ENCODE measurements at places on chromosomes 13 and 19.

GRCh38 chr19:43353606-43354304, at the start of gene CD177:
CD177 (plus strand) TSS chr19:43353686; CDS start chr19:43353715, 29 bp downstream.
- no peak for DNase-seq

DNA sequence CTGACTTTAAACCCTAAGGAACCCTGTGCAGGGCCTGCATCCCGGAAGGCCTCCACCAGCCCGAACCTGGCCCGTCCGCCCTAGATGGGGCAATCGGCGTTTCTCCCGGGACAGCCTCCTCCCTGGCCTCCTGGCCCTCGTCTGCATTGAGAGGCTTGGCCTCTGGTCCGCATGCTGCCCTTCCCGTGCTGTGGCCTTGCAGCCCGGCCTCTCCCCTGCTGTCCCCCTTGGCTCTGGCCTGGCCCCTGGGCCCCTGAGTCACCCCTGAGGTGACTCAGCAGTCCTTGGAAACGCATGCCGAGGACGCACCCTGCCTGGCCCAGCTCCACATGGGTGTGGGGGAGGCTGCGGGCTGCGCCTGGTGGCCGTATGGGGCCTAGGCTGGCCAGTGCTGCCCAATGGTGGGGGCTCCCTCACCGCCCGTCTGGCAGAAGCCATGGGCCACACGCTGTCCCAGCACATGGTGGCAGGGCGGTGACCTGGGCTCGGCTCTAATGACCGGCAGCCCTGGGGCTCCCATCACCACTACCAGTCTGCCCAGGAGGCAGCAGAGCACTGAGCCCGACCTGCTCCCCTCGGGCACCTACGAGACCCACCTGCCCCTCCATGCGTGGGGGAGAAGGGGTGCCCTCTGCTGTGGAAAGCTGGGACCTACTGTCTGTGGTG, 25.7 kb downstream of the SH3GL1 start:
- no peak for DNase-seq

DNA sequence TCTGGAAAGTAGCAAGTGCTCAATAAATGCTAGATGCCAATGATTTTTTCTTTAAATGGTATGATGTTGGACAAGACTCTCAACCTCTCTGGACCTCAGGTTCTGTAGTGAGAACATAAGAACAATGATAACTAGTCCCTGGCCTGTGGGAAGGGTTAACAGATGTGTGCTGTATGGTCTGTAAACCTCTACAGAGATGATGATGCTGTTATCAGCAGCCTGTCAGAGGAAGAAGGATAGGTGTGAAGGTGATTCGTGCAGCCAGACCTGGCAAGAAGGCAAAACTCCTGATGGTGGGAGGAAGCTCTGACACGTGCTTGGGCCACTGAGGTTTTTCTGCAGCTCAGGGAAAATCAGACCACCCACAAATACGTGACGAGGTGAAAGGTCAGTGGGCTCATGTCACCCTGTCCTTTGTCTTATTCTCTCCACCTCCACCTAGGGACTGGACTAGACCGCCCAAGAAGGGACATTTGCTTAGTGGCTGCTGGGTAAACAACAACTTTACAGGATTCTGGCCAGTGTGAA, 36.7 kb upstream of the UBL3 start:
- DNase-seq: no peak

DNA sequence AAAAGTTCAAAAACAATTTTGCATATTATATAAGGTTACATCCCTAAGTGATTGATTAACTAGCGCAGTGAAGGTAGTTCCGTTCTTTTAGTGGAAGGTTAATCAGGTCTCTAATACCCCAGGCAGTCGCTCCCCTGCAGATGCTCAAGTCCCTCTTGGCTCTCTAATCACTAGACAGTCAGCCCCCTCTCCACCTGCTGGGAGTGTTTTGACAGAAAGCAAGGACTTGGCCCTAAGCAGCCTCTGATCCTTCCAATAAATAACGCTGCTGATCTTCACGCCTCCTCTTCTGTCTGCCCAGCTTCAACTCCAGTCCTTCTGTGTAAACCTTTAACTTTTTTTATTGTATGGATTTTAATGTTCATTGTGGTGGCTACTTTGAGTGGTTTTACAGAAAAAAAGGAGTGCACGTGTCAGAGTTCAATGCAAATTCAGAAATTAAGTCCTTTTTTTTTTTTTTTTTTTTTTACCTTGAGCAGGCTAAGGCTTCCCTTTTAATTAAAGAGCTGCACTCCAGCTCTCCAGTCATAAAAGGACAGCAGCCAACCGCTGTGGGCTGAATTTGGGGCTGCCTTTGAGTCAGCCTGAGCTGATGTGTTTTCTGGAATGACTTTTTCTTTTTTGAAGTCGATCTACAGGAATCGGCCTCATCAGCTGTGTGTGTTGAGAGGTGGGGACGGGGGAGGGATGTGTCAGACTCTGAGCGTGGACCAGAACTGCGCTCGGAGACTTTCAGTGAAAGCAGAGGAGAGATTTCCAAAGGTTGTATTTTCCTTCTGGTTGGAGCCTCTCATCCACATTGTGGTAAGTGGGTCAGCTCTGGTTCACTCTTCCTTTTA, 33.8 kb upstream of the MYO16 start:
- DNase-seq: peak; percentile 50

- peak; percentile 50 for DNase-seq
These were observed 41.2 kb upstream of the KLF2 start for GRCh38 chr19:16283210-16284061.

- DNase-seq: no peak
These were observed 567 bp downstream of the EFNB2 start for GRCh38 chr13:106534639-106535551.

GRCh38 chr13:58587183-58587582, 955.6 kb downstream of the PCDH17 start:
- no peak for DNase-seq

DNA sequence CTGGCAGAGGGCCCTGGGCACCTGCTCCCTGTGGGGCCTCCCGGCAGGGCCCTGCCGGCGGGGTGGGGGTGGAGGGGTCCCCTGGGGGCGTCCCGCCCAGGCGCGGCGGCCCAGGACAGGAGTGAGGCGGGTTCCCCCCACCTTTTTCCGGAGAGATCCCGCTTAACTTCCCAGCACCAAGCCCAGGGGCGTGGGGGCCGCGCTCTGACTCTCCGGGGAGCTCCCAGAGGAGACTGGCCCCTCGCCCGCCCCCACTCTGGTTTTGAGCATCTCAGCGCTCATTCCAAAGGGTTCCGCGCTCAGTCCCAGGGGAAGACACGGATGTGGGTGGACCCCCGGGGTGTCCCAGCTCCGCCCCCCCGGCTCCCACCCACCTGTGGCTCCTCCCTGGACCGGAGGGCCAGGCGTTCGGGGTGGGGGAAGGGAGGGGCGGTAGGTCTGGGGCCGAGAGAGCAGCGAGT, 476 bp downstream of the C2CD4C start:
- DNase-seq: no peak

DNA sequence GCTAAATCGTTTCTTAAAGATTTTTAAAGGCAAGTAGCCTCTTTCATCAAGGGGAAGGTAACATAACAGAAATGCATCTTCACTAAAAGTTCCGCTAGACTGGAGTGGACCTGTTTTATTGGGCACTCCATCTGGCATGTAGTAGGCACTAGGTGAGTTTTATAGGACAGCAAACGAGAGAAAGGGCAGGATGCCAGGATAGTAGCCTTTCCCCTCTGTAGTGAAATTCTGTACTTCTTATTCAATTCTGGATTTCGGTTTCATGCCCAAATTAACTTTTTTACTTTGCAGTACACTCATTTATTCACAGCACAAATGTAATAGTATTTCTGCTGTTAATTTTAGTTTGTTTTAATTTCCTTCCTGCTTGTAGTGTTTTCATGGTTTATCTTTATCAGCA, 45.2 kb downstream of the GPR180 start:
- DNase-seq: no peak

DNA sequence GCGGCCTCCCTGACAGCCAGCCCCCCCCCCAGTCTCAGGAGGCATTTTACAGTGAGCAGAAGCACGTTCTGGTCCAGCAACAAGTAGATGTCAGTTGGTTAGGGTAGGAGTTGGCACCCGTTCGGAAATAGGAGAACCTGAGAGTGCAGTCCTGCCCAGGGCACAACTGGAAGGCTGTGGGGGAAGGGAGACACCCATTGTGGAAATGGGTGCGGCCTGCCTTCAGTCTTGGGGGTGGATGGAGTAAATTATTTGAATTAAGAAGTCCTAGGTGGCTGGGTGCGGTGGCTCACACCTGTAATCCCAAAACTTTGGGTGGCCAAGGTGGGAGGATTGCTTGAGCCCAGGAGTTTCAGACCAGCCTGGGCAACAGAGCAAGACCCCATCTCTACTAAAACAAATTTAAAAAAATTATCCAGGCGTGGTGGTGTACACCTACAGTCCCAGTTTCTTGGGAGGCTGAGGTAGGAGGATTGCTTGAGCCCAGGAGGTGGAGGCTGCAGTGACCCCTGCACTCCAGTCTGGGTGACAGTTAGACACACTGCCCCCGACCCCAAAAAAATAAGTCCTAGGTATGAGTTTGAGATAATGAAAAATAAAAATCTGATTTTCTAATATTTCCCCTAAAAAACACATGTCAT, 1.2 kb downstream of the CIRBP start:
- DNase-seq: peak; percentile 43

DNA sequence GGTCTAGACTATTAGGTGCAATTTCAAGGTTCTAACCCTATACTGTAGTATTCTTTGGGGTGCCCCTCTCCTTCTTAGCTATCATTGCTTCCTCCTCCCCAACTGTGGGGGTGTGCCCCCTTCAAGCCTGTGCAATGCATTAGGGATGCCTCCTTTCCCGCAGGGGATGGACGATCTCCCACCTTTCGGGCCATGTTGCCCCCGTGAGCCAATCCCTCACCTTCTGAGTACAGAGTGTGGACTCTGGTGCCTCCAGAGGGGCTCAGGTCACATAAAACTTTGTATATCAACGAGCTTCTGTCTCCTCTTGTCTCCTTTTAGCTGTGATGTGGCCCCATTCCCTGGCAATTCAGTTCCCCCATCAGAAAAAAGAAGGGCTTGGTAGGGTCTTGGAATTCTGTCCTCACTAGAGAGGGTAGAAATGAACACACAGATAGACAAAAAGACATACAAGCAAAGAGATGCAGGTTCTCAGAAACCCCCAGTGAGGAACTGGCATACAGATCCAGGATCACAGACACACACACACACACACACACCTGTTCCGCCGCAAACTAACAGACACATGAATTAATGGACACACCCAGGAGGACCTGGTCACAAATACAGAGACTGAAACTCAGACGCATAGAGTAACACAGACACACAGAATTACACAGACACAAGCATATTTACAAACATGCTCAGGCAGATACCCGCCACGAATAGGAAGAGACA, 2.5 kb upstream of the HNRNPUL1 start:
- no peak for DNase-seq

DNA sequence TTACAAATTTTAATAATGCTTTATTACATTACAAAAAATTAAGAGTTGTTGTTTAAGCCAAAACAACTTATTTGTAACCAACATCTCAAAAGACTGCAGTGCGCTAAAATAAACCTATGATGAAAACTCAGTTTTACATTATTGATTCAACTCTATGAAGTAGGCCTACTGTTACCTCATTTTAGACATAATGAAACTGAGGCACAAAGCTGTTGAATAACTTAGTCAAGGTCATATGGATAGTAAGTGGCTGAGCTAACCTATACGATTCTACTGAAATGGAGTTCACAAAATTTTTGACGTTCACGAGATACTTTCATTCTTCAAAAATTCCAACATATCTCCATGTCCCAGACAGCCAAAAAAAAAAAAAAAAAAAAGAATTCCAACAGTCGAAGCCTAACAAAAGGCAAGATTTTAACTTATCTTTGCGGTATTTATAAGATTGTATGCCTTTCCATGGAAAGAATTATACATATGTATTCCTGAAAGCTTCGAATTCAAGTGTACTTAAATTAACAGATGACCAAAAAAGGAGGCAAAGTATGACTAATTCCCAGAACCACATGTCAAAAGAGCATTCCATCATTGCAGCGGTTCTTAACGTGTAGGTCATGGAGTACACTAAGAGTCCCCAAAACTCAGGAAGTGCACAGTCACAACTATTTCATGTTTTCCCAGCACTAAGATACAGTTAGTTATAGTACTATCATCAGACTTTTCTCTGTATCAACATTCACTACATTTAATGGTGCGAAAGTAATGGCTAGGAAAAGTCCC, 69.4 kb downstream of the PSPC1 start:
- peak; percentile 78 for DNase-seq

GRCh38 chr19:4638317-4638716, 999 bp upstream of the TNFAIP8L1 start:
- no peak for DNase-seq

DNA sequence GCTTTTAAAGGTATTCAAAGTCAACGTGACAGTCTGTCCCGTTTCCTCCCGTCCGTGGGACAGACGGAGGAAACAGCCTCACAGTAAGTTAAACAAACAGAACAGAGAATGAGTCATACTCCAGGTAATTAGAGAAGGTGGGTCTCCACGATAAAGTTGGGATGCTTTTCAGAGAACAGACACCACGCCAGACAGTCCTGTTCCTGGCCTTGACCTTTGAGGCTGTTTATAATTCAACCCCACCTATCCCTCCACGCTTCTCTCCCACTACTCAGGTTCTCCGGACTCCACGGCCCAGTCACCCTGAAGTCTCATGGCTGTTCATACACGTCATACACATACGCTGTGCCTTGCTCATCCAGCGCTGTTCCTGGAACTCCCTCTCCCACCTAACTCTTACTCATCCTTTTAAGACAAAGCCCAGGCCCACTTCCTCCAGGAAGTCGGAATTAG, 42.5 kb downstream of the ARHGEF18 start:
- no peak for DNase-seq

GRCh38 chr19:49869009-49869483, 1.7 kb upstream of the PNKP start:
- DNase-seq: no peak

Measured in activated CD4-positive, alpha-beta T cell treated with anti-CD3 and anti-CD28 coated beads, Interleukin-2, Interleukin-6, amounts not matched to agents 100 ng/mL and 50 ng/mL, durations not matched to agents 16 hours and 8 hours (primary cell).